ENCODE measurements at places on chromosomes 13 and 19.

DNA sequence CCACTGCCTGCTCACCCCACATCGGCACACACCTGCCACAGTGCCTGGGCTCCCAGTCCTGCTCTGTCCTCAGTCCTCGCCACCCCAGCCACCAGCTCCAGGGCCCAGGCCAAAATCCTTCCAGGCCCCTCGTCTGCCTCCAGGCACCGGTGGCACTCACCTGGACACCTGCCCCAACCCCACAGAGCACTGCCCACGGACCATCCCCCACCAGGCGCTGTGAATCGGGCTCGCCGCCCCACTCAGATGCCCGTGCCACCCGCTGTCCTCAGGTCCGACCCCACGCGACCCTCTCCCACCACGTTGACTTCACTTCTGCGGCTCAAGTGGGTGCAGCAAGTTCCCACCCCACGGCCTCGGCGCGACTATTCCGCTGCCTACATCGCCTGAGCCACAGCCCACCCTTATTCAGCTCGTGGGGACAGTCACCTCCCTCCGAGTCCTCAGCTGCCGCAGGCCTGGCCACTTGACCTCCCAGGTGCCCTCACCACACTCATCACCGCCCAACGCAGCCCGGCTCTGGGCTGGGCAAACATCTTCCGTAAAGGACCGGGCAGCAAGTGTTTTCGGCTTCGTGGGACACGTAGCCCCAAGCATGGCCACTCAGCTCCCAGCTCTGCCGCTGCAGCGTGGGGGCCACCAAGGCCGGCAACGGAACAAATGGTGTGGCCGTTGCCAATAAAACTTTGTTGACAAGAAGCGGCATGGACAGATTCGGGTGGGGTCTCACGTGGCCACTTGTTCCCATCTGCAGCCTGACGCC, 5.7 kb downstream of the PIP5K1C start:
- no peak for DNase-seq

- no peak for DNase-seq
These were observed 24.2 kb downstream of the RASA3 start for GRCh38 chr13:114108141-114108761.

DNA sequence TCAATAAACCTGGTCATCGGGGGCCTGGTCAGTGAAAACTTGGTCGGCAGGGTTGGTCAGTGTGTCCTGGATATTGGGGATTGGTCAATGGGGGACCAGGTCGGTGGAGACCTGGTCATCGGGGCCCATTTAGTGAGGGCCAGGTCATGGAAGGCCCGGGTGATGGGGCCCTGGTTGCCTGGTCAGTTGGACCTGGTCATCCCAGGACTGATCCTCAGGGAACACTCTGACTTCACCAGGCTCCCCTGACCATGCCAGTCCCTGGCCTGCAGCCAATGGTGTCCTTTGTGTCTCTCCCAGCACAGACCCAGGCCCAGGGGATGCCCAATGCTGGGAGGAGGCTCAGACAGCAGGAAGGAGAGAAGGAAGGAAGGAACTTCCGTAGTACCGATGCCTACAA, 42.1 kb upstream of the TPM4 start:
- no peak for DNase-seq

DNA sequence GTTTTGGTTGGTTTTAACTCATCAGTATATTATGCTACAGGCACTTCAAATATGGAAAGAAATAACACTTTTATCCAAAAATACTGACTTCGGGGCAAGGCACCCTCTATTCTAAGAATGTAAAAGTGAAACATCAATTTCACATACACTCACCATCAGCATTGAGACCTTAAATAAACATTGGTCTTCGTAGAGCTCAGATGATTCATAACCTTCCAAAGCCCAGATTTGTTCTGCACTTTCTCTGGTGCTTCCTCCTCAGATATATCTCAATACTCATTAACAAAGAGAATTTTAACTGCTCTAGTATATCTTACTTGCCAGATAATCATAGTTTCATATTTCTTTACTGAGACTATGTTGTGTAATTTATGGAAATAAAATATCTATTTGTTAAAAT, 794.3 kb downstream of the LIG4 start:
- no peak for DNase-seq

All from CD14-positive monocyte (primary cell).